ENCODE measurements at places on chromosomes 4 and X.
A peak's percentile ranks its signal among the peaks of the same experiment; 100 is the strongest.

GRCh38 chrX:46620505-46620904, 46.9 kb downstream of the CHST7 start:
- DNase-seq, result no peak

DNA sequence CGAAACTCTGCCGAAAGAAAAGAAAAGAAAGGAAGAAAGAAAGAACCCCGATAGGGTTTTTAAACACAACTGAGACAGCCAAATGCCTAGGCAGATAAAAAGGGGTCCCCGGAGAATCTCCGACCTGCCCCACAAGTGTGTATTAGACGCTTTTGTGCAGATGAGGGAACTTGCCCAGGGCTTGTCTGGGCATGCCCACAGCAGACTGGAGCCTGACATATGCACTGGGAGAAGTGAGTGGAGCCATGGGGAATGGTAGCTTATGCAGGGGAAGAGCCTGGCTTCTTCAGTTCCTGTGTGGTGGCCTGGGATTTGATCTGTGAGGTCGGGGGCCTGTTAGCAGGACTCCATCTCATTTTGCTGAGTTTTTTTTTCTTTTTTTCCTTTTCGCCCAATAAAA, 199.0 kb downstream of the GPC3 start:
- no peak for DNase-seq

DNA sequence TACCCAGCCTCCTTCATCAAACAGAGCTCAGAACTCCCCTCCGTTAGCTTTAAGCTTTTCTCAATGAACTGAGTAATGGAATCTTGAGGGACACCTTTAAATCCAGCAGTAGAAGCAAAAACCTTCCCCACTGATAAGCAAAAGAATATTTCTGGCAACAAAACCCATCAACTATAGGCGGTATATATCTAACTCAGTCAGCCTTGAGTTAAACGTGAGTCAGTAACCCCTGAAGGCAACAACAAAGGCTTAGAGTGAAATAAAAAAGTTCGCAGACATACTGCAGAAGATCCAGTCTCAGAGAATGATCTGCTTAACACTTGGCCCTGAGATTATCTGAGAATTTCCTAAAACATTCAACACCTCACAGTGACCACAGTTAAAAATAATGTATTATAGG, 77.2 kb downstream of the DMD start:
- DNase-seq, result no peak

- DNase-seq, result no peak
Observed at GRCh38 chrX:110722135-110722534, 73.5 kb downstream of the CHRDL1 start.

GRCh38 chr4:140247237-140247636, 93.3 kb upstream of the MAML3 start:
- DNase-seq, result no peak

DNA sequence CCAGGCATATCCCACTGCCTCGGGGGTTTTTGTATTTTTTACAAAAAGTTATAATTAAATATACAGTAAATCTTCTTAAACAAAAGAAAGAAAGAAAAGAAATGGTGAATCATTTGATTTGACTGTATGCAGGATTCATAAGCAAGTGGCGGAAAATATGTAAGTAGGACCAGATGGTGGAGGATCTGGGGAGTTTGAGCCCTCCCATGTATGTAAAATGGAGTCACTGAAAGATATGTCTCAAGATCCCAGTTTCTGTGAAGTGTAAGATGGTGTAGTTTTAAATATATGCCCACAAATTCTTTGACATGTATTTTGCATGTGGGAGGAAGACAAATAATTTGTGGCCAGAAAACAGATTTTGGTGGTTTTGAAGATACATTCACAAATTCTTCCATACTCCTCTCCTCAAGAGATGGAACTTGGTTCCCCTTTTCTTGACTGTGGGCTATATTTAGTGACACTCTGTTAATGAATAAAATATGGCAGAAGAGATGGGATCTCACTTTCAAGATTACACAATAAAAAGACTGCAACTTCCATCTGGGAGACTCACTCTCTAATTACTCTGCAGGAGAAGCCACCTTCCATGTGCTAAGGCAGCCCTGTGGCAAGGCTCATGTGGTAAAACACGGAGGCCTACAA, 133.6 kb upstream of the S100G start:
- no peak for DNase-seq

DNA sequence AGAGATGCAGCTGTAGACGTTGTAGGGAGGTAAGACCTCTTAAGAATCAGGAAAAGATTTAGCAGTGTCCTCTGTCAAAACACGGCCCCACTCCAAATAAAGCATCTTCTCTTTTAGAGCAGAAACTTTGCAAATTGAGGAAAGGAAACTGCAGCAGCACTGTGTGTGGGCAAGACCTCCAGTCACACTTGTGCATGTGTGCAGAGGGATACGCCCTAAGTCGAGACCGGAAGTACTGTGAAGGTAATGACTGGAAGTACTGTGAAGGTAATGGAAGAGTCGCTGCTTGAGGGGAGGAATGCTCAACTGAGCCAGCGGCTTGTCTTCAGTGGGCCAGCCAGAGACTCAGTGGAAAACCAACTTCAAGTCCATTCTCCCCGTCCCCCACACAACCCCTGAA, 46.5 kb downstream of the EGF start:
- no peak for DNase-seq

GRCh38 chrX:28649541-28649940, 62.3 kb downstream of the IL1RAPL1 start:
- DNase-seq, result no peak

DNA sequence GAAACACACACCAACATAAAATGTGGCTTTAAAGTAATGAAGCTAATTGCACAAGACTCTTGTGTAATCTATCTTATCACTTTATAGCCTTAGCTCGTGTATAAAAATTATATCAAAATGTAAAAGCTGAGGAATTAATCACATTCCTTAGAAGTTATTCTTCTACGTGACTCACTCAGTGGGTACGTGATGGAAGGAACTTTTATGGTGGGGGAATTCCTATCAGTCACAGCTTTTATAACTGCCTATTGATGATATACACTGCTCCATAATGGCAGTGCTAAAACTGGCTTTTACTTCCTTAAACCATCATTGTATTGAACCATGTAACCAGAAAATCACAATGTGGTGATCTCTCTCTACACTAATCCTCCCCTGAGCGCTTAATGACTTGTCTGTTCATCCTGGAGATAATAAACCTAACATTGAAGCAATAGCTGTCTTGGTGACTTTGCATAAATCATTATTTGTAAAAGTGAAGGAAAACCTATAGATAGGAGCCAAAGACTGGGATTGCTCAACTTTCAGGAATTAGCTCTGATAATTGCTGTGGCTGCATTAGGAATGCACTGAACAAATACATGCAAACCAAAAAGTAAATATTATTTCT, 276.7 kb downstream of the GBA3 start:
- no peak for DNase-seq

DNA sequence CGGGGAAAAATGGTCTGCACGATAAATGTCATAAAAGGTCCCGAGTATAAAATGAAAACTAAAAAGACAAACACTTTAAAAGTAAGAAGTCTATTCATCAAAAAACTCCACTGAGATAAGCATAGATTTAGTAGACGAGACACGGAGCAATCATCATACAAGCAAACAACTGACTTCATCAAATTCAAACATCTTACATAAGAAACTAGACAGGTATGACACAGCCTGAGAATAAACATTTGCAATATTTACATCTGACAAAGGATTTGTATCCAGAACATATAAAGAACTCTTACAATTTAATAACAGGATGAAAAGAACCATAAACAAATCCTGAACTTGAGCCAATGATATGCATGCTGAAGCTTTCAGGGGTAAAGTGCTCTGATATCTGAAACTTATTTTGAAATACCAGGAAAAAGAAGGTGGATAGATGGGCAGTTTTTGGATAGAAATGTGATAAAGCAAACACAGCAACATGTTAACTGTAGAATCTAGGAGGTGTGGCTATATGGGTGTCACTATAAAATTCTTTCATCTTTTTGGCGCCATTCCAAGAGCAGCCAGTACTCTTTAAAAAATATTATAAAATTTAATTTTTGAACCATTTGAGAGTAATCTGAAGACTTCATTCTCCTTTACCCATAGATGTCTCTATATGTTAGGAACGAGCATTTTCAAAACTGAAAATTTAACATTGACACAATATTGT, 12.0 kb downstream of the MPP1 start:
- DNase-seq, result no peak

GRCh38 chrX:25296850-25297249, 281.1 kb upstream of the ARX start:
- DNase-seq, result no peak

DNA sequence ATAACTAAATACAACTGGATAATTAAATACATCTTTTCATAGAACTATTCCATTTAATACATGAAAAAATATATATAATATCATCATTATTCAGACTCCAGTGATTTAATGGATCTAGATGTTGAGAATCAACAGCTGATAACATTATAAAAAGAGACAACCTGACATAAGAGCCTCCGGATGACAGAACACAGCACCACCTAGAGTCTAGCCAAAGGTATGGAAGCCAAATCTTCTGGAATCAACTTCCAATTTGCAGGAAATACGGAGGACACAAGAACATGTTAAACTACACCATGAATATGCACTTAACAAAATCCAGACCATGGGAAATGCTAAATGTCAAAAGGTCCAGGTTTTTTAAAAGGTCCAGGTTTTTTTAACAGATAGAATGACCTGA, 55.0 kb downstream of the LRBA start:
- DNase-seq, result no peak

- DNase-seq, result no peak
Observed at GRCh38 chr4:112213856-112214255, 17.7 kb upstream of the AP1AR start.

DNA sequence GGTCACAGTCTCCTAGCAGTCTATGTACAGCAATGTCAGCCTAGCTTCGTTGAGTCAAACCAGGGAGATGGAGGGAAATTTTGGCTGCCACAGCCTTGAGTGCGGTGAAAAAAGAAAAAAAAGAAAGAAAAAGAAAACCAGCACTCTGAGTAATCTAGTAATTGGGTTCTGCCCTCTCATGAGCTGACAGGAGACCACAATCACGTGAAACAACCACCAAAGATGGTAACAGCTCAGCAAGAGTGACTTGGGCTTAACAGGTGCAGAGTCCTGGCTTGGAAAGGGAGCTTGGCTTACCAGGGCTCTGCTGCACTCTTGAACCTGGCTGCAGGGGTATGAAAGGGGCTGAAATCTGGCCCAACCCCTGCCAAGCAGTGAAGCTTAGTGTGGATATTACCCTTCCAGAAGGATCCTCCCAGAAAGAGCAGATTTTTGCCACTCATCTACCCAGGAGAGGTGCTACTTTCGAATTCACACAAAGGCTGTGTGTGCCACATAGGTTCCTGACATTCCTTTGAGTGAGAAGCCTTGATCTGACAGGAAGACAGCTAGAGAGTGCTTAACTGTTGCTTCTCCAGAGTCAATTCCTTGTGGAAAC, 350.3 kb downstream of the PTTG2 start:
- peak; percentile 31 for DNase-seq

DNA sequence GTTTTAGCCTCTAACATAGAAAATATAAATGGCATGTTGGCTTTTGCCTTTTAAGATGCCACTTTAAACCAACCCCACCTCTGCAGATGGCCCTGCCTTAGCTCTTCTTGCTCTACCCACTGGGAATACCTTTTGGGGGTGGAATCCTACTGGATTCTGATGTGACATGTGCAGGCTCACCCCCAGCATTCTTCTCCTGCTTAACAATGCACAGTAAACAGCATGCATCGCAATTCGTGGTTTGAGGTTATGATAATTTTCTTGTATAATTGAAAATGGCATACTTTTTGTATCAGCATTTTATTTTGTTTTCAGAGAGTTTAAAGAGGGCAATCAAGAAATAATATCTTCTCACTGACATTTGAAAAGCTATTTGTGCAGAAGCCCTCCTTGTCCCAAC, 167.9 kb downstream of the AREG start:
- no peak for DNase-seq

GRCh38 chr4:128455480-128455879, 167.9 kb upstream of the PGRMC2 start:
- DNase-seq, result no peak

- no peak for DNase-seq
Observed at GRCh38 chr4:182510836-182511235, 267.6 kb downstream of the TENM3 start.

- DNase-seq, result no peak
Observed at GRCh38 chr4:94351319-94351718, 8.7 kb upstream of the HPGDS start.

DNA sequence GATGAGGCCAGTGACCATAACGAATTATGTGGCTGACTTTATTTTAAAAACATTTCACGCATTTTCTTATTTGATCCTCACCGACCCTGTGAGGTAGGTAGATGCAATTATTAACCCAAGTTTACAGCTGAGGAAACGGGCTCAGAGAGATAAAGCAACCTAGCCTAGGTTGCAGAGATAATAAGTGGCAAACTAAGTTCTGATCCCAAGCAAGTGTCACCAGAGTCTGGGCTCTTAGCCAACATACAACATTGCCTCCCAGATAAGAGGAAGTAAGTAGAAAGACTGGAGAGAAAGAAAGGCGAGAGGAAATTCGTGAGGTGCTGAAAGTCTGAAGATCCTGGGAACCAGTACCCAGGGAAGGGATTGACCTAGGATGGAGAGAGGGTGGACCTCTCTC, 77.4 kb upstream of the GPR50 start:
- DNase-seq, result no peak

Measured in stimulated activated CD4-positive, alpha-beta T cell treated with anti-CD3 and anti-CD28 coated beads, TNF-alpha, amount 100 ng/mL, for 1 hour (primary cell).